Spleen (tissue), 13 donors: ENCODE measurements at places on chromosomes 16 and 17. TPM values are rescaled to one million over a fixed set of nuclear protein-coding genes. Genes with fewer than 3 reads are reported as not detected.

Gene ESRP2
- polyA plus RNA-seq = 0.09 TPM

Gene TBC1D28
- polyA plus RNA-seq = not detected

Gene LRRC75A
- 4.2 TPM for polyA plus RNA-seq

Gene BCL6B
- polyA plus RNA-seq = 4.2 TPM

Gene SLC16A6
- polyA plus RNA-seq = 1.8 TPM

- no peak for DNase-seq
Measured at GRCh38 chr17:65664266-65664665, 102.8 kb upstream of the AXIN2 start.

DNA sequence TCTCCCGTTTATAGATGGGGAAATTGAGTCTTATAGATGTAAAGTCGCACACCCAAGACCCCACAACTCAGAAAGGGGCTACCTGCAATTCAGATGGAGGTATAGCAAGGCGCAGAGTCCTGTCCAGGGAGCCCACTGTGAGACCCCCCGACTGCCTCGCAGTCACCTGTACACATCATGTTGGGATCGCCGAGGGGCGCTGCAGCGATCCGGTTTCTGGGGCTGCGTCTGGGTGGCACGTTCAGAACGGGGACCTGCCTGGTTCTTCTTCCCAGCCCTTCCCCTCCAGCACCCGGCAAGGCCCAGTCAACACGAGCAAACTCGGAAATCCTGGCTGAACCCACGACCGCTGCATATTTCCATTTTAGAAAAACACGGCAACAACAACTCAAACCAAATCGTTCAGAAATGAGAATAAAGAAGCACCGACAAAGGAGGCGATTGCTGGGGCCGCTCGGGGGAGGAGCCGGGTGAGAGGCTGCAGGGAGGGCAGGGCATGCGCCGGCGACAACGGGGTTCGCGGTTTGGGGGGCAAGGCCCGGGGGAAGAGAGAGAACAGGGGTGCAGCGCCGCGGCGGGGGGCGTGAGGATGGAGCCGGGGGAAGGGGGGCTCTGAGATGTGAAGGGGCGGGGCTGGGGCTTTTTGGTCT lies 643 bp downstream of the HSDL1 start:
- DNase-seq = peak; percentile 91

- DNase-seq = no peak
Measured at GRCh38 chr16:69382421-69382820, 3.4 kb downstream of the TERF2 start.

- DNase-seq = no peak
Measured at GRCh38 chr17:43754947-43755346, 3.6 kb downstream of the SOST start.

GRCh38 chr17:69448431-69449102 lies 34.1 kb downstream of the MAP2K6 start:
- no peak for DNase-seq

- DNase-seq = no peak
Measured at GRCh38 chr16:83118365-83118764, 491.6 kb downstream of the CDH13 start.

DNA sequence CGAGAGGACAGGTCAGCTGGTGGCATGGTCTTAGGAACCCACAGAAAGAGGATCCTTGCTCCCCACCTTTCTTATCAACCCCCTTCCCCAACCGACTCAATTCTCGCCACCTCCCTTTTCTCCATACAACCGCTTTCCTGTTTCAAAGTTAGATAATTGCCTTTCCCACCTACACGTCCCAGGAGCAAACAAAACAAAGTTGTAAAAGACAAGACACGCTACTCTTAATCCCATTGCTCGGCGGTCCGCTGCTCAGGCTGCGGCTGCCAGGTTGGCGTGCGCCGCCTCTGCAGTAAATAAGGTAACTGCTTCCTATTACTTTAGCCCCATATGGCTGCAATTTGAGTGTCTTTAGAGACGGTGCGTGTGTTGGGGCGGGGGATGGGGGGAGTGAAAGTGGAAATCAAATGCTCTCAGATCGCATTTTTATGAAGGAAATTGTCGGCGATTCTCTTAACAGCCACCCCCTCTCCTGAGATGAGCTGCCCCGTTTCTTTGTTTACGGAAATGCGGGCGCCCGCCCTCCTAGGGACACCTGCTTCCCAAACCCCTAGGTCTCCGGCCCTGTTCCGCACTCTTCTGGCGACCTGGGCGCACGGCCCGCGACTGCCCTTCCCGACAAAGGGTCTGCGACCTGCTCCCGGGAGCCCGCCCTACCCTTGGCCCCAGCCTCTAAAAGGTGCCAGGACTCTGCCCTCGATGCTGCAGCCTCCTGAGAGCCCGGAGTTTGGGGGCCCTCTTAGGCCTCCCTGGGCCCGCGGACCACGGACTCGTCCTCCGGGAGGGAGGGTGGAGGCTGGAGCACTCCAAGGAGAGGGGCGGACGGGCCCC lies 3.7 kb upstream of the CBX8 start:
- DNase-seq = no peak

- DNase-seq = no peak
Measured at GRCh38 chr17:21400816-21401593, 24.8 kb downstream of the KCNJ12 start.

DNA sequence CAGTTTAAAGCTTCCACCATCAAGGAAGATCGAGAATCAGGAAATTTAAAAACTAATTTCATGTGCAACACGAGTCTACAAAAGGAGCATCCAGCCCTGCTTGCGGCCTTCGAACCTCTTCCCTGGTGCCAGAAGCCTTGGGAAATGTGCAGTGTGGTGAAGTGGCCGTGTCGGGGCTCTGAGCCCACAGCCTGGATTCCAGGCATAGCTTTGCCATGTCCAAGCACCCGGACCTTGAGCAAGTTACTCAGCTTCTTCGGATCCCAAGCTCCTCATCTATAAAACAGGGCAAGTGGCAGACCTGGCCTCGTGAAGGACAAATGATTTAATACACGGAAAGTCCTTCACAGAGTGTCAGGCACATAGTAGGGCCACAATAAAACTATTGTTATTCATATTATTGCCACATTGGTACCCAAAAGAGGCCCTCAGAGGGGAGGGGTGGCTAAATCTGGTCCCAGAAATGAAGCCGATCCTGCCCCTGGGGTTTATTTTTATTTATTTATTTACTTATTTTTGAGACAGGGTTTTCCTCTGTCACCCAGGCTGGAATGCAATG lies 34.8 kb downstream of the COTL1 start:
- DNase-seq = no peak

DNA sequence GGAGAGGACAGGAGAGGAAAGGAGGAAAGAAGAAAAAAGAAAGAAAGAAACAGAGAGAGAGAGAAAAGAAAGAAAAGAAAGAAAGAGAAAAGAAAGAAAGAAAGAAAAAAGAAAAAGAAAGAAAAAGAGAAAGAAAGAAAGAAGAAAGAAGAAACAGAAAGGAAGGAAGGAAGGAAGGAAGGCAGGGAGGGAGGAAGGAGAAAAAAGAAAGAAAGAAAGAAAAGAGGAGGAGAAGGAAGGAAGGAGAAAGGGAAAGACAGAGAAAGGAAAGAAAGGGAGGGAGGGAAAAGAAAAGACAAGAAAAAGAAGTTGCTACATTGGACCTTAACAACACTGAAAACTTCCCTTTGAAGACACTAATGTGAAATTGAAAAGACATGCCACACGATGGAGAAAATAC lies 56.6 kb upstream of the CCL2 start:
- no peak for DNase-seq

DNA sequence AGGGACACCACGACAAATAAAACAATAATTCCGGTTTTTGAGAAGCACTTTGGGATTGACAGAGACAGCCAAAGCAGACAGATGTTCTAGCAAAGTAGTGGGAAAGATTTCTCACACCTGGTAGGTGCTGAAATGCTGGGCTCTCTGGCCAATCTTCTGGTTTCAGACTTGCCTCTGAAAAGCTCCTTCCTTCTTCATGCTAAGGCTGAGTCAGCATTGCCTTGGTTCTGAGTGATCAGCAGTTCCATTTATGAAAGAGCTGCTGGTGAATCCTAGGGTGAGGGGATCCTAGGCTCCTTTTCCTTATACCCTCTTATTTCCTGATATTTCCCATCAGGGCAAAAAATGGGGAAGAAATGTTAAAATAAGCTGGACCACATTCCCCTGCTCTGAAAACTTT lies 268.7 kb upstream of the SALL1 start:
- no peak for DNase-seq

DNA sequence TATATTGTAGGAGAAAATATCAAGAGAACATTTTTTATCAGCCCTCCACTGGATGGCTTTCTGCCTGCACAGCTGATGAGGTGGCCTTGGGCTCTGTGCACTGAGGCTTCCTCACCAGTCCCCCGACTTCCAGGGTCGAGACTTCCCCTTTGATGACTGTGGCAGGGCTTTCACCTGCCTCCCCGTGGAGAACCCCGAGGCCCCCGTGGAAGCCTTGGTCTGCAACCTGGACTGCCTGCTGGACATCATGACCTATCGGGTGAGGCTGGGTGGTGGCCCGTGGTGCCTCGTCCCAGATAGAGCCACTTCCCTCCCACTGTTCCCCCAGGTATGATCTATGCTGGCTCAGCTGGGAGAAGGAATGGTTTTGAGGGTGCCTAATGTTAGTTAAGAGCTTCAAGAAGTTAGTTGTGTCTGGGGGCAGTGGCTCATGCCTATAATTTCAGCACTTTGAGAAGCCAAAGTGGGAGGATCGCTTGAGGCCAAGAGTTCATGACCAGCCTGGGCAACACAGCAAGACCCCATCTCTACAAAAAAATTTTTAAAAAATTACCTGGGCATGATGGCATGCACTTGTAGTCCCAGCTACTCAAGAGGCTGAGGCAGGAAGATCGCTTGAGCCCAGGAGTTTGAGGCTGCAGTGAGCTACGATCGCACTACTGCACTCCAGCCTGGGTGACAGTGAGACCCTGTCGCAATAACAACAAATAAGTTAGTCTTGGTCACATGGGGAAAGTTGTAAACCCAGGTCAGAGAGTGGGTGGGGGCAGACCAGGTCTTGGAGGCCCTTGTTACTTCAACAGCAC lies 11.8 kb downstream of the FCSK start:
- no peak for DNase-seq

GRCh38 chr16:88999457-89000206 lies 22.6 kb upstream of the CBFA2T3 start:
- DNase-seq = no peak

DNA sequence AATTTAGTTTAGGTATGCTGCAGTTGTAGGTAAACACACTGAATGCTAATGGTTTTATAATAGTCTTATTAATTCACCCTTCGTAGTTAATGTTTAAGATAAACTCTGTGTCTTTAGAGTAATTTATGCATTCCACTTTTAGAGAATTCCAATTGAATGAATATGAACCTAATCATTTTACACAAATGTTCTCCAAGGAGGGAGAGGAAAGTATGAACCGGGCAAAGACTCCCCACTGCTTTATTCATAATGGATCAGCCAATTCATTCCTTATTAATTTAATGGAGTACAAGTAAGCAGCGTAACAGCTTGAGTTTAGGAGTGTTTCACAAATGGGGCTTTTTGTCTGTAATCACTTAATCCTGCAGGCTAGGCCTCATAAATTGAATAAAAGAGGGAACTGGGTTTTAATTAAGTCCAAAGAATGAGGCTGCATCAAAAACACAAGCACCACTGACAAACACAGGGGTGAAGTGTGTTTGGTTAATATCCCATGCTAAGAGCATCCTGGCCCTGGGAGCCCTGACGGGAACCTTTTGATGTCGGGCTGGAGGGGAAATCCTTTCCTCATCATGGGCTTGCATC lies 375.7 kb upstream of the DYNLRB2 start:
- DNase-seq = no peak

GRCh38 chr17:3988297-3989040 lies 24.2 kb upstream of the ATP2A3 start:
- no peak for DNase-seq

GRCh38 chr16:54072237-54072636 lies 214.3 kb downstream of the IRX3 start:
- no peak for DNase-seq
